ENCODE measurements at places on chromosomes 6 and 20.

GRCh38 chr20:3183896-3184612 lies 10.7 kb upstream of the LZTS3 start:
- DNase-seq, result no peak

- DNase-seq, result no peak
These were observed 550.6 kb downstream of the PTPRT start for GRCh38 chr20:42639140-42639539.

GRCh38 chr6:137653706-137654059 lies 159.5 kb upstream of the OLIG3 start:
- DNase-seq, result no peak

GRCh38 chr6:135086414-135086764 lies 31.8 kb upstream of the HBS1L start:
- no peak for DNase-seq

GRCh38 chr20:51525241-51526105 lies 17.0 kb downstream of the NFATC2 start:
- peak; percentile 69 for DNase-seq

GRCh38 chr6:163231356-163232014 lies 183.0 kb upstream of the QKI start:
- no peak for DNase-seq

DNA sequence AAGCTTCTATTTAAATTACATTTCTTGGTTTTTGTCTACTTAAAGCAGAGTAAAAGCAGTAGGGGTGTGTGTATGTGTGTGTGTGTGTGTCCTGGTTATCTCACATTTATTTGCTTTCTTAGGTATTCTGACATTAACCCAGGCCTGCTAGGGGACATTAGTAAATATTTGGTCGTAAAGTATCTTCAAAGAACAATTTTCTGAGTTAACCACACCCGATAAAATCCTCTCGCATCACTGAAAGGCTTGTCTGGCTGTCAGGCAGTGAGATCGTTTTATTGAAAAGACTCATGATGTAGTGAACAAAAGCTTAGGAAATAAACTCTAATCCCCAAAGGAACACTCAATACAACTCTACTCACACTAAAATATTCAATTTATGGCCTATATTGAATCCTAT lies 77.9 kb downstream of the ZNF217 start:
- DNase-seq, result no peak

DNA sequence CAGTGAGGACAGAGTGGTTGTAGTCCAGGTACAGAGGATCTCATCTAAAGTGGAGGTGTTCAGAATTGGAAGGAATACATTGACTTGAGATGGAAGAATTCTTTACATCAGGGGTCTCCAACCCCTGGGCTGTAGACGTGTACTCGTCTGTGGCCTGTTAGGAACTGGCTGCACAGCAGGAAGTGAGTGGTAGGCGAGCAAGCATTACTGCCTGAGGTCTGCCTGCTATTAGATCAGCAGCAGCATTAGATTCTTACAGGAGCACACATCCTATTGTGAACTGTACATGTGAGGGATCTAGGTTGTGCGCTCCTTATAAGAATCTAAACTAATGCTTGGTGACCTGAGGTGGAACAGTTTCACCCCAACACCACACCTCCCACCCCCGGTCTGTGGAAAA lies 121.1 kb downstream of the CDKAL1 start:
- no peak for DNase-seq

DNA sequence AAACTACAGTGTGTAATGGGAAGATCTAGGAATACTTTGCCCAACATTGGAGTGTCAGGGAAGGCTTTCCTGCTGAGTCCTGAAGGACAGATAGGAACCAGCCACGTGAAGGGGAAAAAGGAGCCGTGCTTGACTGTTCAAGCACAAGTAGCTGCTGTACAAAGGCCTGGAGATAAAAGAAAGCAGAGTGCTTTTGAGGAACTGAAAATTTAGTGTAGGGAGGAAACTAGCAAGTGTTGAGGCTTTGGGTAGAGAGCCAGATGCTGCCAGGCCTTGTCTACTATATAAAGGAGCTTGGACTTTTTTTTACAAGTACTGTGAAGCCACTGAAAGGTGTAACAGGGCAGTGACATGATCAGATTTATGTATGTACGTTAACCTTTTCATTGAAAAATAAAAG lies 39.0 kb downstream of the DSE start:
- no peak for DNase-seq

DNA sequence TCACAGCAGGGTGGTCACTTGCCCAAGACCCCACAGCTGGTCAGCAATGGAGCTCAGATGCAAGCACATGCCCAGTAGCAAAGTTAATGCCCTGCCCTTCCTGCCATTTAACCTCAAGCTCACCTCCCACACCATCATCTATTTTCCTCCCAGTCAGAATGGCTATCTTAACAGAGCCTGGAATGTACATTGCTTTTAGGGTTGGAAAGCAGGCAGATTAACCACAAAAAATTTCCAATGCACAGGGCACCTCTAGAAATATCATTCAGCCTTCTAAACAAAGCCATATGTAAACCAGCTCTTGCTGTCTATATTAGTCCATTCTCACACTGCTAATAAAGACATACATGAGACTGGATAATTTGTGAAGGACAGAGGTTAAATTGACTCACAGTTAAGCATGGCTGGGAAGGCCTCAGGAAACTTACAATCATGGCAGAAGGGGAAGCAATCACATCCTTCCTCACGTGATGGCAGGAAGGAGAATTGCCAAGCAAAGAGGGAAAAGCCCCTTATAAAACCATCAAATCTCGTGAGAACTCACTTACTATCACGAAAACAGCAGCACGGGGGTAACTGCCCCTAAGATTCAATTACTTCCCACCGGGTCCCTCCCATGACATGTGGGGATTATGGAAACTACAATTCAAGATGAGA lies 106.9 kb downstream of the FYN start:
- DNase-seq, result no peak

GRCh38 chr20:16821211-16822089 lies 73.3 kb downstream of the OTOR start:
- peak; percentile 23 for DNase-seq

- no peak for DNase-seq
These were observed 205.7 kb upstream of the ARG1 start for GRCh38 chr6:131367206-131367873.

DNA sequence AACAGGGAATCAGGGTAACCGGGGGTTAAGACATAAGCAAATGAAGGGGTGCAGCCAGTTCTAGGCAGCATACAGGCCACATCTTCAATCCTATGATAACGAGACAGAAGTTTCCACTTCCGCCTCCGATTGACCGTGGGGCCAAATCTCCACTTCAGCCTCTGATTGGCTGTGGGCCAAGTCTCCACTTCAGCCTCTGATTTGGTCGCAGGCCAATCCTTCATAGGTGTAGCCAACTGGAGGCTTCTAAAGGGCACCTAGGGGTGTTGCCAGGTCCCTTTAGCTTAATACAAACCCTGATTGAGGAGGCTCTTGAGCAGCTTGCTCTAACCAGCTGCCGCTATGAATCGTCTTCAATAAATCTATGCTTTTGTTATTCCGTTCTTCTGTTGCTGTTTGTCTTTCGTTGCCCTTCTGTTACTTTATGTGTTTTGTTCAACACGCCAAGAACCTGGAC lies 2.1 kb upstream of the ERGIC3 start:
- peak; percentile 53 for DNase-seq

GRCh38 chr6:122894791-122895190 lies 101.2 kb upstream of the CLVS2 start:
- no peak for DNase-seq

Measured in CD4-positive, alpha-beta T cell treated with Interleukin-4 for 1 hour (primary cell).